ENCODE measurements at places on chromosomes 12 and 14.

- no peak for DNase-seq
Measured at GRCh38 chr14:79056879-79057278, 886.7 kb downstream of the NRXN3 start.

DNA sequence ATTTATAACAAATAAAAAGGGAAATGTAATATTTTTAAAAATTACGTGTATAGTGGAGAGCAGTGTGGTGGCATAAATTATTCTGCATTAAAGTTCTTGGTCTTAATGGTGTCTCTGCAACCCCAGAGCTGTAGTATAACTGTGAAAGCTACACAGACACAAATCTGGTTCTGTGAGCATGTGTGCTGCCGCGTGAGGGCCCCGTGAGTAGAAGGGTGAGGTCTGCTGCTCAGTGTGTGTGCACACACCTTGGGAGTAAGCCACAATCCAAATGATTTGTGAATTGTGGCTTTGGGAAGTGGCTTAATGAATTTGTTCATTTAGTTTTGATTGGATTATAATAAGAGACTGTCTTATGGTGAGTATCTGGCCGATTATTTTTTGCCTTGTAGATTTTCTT lies 16.8 kb downstream of the PELI2 start:
- DNase-seq: no peak

GRCh38 chr14:41549821-41550607 lies 56.7 kb upstream of the LRFN5 start:
- DNase-seq: peak; percentile 35

- no peak for DNase-seq
Measured at GRCh38 chr14:88790501-88791251, 2.1 kb downstream of the EML5 start.

DNA sequence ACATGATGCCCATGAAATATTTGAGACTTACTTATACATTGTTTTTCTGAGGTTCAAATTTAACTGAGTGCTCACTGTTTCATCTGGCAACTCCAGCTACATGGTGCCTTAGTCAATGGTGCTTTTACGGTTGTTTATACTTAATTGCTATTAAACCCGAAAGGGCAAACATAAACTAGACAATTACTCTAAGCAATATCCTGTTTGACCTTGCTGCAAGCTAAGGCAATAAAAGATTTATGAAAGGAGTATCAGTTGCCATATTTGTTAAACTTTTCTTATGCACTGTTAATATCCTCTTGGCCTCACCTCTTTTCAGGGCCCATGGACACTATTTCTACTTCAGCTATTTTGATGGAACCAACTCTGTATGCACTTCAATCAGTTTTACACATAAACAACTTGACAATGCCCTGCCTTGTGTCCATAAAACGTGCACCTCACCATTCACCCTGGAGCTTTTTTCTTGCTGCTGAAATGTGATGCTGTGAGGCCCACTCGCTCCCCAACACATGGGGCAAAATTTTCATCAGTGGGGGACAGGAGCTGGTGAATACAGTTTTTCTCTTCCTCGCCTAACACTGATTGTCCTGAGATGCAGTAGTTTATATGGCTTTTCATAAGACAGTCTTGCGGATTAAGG lies 64.1 kb upstream of the HIF1A start:
- DNase-seq: no peak

- DNase-seq: no peak
Measured at GRCh38 chr12:131471271-131471905, 239.5 kb upstream of the SFSWAP start.

- DNase-seq: peak; percentile 8
Measured at GRCh38 chr14:66425402-66425801, 60.8 kb upstream of the CCDC196 start.

DNA sequence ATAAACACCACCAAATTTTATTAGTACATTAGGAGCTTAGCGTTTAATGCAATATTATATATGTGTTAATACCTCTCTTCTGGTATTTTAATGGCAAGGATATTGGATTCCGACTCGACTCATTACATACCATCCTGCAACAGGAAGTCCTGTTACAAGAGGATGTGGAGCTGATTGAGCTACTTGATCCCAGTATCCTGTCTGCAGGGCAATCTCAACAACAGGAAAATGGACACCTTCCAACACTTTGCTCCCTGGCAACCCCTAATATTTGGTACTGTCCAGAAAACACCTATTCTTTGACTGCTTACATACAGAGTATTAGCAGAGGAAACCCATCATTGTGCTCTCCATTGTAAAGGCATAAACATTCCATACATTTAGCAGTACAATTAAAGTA lies 45.2 kb downstream of the VEZT start:
- no peak for DNase-seq

DNA sequence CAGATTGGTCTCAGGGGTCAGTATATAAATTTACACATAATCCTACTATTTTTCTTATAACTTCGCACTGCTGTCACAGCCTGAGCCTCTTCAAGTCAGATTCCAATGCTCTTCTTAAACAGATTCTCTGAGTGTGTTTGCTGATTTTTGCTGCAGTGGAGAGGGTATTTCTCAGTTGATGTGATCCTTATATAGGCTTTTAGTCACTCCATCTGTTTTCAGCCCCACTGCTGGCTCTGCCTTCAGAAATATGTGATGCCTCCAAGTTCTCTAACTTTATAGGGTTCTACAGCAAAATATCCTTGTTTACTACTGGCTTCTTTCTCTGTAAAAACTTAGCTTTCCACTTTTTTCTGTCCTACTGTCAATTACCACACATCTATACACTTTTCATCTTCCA lies 702.7 kb downstream of the NRXN3 start:
- no peak for DNase-seq

- no peak for DNase-seq
Measured at GRCh38 chr14:71115821-71116567, 208.7 kb downstream of the PCNX1 start.

GRCh38 chr12:13270817-13271216 lies 74.3 kb downstream of the EMP1 start:
- DNase-seq: no peak

DNA sequence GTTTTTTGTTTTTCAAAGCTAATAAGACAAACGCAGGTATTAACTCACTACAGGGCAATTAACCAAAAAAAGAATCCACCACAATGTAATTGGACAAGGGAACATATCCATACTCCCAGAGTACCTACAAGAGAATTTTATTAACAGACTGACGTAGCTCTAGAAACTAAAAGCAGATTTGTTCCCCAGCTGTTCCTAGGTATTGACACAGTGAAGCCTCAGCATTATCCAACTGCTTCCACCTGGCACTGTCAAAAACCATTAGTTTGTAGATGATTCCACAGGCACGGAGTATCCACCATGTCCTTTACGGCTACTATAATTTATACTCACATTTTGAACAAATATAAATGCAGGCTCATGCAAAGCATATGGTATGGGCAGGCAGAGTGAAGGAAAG lies 22.3 kb downstream of the PPM1H start:
- no peak for DNase-seq

- peak; percentile 57 for DNase-seq
Measured at GRCh38 chr14:43539210-43539609, 967.9 kb downstream of the FSCB start.

DNA sequence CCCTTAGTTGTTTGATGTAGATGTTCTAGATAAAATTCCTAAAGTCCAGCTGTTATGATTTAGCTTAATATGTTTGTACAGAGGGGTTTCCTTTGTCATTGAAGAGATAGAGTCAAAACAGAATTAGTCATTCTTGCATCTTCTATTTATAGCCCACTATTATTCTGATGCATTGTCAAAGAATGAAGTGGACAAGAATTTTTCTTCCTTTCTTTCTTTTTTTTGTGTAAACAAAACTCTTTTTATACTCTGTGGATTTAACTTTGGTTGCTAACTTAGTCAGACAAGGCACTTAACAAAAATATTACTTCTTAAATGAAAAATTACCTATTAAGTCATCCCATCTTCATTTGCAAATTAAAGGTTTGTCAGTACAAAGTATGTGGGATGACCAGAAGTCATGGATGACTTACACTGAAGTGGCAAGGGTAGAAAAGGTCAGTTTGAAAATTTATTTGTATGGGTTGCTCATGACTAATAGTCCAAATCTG lies 215.6 kb upstream of the DDHD1 start:
- DNase-seq: peak; percentile 10

DNA sequence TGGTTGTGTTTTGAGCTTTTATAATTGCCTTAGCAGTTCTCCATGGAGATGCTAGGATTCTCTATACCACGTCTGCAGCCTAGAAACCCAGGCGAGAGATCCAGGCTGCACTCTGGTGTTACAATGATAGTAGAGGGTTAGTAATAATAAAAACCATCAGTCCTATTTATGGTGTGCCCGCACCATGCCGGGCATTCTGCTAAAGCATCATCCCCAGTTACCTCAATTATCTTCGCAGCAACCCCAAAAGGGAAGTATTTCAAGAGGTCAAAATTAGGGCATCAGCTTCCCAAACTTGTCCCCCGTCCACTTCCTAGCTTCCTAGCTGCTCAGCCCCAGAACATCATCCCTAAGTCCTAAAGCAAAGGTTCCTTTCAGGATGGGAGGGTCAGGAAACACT lies 3.2 kb downstream of the SYNE3 start:
- DNase-seq: no peak

DNA sequence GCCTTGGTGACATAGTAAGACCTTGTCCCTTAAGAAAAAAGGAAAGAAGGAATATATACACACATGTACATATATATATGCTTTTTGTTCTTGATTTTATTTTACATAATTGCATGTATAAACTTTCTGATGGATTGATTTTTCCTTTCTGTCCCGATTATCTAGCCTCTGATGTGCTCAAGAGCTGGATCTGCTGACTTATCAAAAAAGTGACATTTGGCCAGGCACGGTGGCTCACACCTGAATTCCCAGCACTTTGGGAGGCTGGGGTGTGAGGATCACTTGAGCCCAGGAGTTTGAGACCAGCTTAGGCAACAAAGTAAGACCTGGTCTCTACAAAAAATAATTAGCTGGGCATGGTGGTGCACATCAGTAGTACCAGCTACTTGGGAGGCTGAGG lies 12.0 kb downstream of the SNRNP35 start:
- DNase-seq: no peak

- no peak for DNase-seq
Measured at GRCh38 chr14:59150990-59151389, 37.5 kb upstream of the DAAM1 start.

DNA sequence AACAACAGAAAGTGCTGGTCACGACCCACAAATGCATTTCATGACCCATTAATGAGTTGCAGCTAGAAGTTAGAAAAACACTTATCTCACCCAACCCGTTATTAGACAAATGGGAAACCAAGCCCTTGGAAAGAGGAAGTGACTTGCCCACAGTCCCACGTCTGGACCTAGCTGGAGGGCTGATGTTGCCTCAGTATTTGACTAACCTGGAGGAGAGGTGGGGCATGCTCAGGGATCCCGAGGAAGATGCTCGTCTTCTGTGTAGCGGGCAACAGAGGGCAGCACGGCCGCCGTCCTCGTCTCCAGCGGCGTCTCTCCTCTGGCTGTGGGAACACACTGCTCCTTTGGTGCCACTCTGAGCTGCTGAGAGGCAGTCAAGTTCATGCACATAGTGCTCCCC lies 12.7 kb downstream of the CCND2 start:
- DNase-seq: no peak

DNA sequence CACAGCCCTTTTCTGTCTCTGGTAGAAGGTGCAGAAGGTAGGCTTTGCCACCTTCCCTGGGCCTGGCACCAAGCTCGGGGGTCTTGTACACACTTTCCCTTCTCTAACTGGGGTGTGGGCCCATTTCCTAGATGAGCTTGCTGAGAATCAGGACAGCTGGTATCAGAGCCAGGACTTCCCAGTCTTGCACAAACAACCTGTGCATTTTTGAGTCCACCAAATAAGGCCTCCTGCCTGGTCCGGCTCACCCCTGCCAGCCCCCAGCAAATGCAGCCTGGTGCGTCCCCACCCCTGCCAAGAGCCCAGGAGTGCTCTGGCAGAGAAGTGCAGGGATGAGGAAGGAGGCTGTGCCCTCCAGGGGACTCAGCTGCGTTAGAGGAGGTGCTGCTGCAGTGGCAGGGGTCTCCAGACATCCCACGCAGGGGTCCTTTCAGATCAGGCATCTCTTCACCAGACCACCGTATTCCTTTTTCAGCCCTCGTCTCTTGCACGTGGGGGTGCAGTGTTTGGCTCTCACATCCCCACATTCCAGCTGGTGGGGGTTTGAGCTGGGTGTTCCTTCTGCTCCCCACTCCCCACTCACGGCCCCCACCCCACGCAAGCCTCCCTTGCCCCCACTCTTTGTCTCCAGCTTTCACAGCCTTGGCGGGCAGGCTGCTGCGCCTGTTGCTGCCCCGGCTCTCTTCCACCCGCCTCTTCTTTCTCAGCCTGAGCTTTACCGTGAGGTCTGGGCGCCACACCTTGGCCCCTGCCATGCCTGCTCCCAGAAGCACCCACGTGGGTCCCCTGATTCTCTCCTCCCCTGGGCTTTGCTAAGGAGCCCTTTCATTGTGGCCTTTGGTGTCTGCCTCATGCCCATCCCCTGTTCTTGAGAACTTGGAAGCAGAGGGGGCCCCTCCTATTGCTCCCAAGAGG lies 32.3 kb downstream of the MEG3 start:
- DNase-seq: no peak

- DNase-seq: no peak
Measured at GRCh38 chr12:14956024-14956891, 5.1 kb downstream of the ARHGDIB start.

DNA sequence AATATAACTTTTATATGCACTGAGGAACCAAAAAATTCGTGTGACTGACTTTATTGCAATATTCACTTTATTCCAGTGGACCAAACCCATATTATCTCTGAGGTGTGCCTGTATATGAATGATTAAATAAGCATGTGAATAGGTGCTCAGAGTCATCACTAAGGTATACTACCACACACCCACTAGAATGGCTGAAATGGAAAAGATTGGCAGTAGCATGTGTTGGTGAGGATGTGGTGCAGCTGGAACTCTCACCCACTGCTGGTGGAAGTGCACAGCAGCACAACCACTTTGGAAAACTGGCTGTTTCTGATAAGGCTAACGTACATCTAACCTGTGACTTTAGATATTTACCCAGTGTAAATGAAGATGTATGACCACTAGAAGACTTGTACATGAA lies 36.8 kb downstream of the GOLGA5 start:
- DNase-seq: no peak

DNA sequence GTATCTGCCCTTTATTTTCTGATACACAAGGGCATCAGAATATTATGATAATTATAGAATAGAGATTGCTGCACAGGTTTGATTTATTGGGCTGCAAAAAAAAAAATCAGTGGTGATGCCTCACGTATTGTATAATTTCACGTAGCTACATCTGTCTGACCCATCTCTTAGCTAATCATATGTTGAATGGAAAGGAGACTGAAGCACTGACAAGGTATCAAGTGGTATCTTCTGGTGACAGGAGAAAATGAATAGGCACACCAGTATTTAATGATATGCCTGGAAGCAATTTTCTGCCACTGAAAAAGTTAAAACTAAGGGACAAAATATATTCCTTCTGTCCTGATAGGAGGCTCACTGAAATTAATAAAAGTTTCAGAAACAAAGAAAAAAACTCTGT lies 837.2 kb upstream of the FBXO33 start:
- DNase-seq: no peak

GRCh38 chr12:62629413-62629812 lies 162.8 kb downstream of the MON2 start:
- no peak for DNase-seq

GRCh38 chr12:77153706-77154105 lies 88.3 kb upstream of the E2F7 start:
- DNase-seq: no peak

- DNase-seq: no peak
Measured at GRCh38 chr12:128930606-128931005, 77.3 kb downstream of the GLT1D1 start.
